ENCODE measurements at places on chromosomes 1 and 21.

GRCh38 chr21:25759573-25759972 lies 24.8 kb downstream of the GABPA start:
- no peak for DNase-seq

DNA sequence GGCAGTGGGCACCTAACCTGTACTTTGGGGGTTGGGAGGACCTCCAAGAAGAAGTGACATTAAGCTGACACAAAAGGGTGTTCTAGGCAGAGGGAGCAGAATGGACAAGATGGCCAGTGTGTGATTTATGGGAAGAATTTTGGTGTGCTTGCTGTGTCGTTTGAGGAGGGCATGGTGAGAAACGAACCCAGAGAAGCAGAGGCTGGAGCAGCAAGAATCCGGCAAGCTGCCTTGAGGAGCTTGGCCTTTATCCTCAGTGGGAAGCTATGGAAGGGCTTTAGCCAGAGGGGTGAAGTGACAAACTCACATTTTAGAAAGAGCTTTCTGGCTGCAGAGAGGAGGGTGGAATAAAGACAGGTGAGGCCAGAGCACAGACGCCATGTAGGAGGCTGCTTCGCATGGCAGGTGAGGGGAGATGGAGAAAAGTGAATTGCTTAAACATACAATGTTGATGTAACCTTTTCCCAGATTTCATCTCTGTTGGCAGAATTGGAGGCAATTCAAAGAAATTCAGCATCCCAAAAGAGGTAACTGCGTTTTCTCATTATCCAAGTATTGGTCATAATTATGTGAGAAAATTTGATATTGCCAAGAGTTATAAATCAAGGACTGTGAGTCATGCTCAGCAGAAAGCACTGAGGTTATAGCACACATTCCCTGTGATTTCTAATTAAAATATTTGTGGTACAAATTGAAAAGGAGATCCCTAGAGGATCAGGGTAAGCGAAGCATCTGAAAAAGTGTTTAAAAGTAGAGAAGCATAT lies 26.5 kb downstream of the TRIM45 start:
- peak; percentile 74 for DNase-seq

DNA sequence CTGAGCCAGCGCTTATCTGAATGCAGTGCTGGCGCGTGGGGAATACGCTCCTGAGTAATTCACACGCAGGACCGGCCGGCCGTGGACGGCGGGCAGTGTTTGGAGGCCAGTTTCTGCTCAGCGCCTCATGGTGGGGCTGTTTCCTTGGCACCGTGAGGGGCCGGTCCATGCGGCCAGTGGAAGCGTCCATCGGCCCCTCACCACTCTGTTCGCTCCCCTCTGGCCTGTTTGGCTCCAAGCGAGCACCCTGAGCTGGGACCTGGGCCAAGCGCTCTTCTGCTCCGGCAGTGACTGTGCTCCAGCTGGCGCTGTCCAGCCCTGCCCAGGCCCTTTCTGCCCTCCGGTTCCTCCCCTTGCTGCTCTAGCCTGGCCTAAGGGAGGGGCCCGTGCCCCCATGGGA lies 16.3 kb upstream of the PLCH2 start:
- DNase-seq, result peak; percentile 57

DNA sequence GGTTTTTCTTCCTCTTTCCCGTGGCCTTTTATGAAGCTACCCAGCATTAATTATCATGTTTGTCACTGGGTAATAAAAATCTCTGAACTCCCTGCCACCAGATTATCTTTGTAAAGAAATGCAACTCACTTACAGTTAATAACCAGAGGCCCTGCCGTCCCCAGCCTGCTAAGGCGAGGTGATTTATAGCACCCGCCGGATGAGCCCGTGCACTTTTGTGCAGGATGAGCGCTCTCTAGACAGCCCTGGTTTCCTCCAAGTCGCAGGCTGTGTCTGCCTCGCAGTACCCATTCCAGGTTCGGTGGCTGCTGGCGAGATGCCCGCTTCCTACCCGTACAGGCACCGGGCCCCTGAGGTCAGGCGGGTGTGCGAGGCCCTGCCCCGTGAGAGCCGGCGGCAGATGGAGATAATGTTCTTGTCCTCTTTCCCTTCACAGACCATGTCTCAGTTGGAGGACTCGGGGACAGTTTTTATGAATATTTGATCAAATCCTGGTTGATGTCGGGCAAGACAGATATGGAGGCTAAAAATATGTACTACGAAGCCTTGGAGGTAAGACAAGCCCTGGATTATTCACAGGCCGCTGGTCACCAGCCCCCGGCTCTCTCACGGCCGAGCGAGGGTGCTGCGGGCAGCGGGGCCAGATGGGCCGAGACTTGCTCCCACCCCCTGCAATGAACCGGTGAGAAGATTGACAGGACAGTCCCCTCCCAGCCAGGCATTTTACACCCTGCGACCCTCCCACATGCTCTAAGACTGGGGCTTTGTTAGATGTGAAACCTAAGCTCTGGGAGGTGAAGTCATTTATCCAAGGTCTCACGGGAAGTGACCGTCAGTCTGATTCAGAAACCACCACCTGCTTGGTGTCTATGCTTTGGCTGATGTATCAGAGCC lies 28.5 kb upstream of the SELENON start:
- DNase-seq, result no peak
